ENCODE measurements at places on chromosomes 5 and 9.

GRCh38 chr5:11642438-11642837, 261.8 kb downstream of the CTNND2 start:
- DNase-seq: no peak

GRCh38 chr5:168291342-168291963, at the start of gene WWC1:
Gene WWC1 (plus strand): TSS chr5:168291645. CDS start chr5:168292153, 508 bp downstream.
- DNase-seq: no peak

DNA sequence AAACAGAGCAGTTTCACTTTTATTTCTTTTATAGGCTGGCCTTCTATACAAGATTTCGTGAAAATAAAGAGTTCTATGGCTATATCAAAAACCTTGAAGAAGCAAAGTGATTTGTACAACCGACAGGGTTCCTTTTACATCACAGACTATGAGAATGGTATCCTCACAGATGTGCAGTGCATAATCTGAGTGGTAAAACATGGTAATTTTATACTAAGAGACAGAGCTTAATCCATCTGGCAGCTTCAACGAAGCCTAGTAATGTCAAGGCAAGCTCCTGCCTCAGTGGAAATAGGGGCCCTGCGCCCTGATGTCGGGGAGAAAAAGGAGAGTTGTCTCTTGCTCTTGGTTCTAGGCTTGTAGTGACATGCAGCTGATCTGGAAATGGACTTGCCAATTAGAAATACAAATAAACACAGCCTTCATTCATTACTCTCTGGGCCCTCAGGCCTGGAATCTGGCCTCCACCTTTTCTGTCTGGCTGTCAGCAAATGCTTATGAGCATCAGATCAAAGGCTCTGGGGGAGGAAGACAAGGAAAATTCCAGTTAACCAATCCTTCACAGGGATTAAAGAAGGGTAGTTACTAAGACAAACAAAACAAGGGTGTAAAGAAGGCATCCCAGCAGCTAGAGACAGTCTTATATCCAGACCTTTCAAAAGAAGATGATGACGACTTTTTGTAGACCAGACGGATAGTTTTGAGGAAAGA, 33.6 kb upstream of the TRIM32 start:
- no peak for DNase-seq

GRCh38 chr5:91787718-91788117, 404.6 kb upstream of the ARRDC3 start:
- DNase-seq: no peak

GRCh38 chr5:76718381-76718832, 2.5 kb downstream of the F2R start:
- DNase-seq: no peak

DNA sequence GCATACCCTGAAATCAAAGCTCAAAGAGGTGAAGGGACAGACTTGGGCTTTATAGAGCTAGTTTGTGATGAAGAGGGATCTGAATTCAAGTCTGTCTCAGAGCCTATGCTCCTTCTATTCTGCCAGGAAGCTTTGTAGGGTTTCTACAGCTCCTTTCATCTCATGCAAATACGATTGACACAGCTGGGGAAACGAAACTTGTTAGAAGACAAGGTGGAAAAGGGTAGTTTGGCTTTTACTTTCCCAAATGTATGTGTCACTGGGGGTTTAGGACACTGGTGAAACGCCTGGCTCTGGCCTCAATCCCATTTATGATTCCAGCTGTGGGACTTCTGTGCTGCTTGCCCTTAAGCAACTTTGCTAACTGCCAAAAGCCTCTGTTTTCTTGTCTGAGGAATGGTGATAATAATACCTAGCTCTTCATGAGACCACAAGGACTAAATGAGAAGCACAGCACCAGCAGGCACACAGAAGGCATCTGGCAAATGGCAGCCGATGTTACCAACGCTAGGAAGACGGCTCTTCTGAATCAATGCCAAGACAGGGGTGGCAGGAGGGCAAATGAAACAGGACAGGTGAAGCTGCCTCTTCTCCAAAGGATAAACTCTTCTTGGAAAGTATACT, 70.3 kb upstream of the EQTN start:
- DNase-seq: no peak

DNA sequence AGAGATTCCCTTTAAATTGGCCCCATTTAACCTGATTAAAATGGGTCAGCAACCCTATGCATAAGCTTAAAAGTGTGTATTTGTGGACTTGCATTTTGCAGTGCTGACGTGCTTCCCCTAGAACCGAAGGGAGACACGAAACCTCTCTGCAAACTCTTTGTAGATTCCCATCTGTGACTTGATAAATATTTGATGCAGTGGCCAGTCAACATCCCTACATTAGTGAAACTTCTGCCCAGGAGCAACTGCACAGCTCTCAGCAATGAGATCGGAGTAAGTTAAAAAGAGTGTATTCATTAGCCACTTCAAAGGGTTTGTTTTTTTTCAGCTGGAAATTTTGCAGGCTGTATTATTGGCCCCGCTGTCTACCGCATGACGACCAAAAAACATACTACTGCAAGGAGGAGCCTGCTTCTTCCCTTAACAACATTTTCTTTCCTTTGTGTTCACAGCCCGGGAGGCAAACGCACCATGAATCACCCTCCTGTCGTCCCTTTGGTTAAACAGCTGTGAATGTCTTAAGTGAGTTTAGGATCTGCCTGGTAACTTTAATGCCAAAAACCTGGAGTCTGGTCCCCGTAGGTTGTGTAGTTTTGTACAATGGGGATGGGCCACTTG, 38.0 kb upstream of the TCERG1 start:
- DNase-seq: no peak

- DNase-seq: no peak
These were observed 417.1 kb downstream of the CSNK1G3 start for GRCh38 chr5:123929055-123929474.

DNA sequence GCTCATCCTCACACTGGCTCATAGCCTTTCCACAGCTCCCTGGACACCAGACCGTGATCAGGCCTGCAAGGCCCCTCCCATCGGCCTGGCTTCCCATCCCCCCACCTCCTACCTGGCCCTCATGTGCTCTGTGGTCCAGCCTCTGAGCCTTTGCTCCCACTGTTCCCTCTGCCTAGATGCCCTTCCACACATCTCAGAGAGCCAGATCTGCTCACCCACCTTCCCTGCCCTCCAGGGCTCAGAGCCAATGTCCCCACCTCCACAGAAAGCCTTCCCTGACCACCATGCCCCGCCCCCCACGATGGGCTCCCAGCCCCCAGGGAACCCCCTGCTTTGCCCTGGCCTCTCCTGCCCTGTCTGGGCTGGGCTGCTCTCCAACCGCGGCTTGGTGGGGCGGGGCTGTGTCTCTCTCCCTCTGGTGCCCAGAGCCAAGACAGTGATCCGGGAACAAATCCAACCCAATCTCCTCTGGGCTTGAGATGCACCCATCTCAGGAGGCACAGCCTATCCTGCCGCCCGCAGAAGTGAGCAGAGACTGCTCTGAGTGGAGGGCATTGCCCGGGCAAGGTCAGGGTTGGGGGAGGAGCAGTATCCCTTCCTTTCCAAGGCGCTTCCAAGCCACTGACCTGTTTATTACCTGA, 1.6 kb downstream of the NINJ1 start:
- no peak for DNase-seq

DNA sequence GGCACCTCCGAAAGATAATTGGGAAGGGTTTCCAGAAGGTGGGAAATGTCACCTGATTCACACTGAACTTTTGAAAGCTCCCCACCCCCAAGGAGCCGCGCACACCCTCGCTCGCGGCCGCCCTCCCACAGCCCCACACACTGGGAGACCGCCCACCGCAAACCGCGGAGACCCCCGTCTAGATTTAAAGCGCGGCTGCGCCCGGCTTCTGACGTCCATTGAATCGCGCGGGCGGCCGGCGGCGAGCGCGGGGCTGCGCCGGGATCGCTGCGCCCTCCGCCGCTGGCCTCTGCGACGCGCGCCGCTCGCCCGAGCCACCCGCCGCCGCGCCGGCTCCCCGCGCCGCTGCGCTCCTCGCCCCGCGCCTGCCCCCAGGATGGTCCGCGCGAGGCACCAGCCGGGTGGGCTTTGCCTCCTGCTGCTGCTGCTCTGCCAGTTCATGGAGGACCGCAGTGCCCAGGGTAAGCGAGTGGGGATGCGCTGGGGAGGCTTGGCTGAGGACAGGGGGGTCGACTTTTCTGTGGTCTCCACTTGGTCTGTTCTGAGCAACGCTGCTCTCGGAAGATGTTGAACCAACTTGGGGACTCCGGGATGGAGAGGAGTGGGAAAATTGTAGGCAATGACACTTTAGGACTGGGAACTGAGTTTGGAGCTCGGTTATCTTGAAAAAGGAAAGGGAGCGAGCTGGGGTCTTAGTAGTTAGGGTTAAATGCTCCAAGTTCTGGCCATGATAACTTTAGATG, at the start of gene FST:
Gene FST (plus strand): TSS at position 214 of the 743 bp plus-strand sequence. CDS start 163 bp downstream, at position 377.
- no peak for DNase-seq

DNA sequence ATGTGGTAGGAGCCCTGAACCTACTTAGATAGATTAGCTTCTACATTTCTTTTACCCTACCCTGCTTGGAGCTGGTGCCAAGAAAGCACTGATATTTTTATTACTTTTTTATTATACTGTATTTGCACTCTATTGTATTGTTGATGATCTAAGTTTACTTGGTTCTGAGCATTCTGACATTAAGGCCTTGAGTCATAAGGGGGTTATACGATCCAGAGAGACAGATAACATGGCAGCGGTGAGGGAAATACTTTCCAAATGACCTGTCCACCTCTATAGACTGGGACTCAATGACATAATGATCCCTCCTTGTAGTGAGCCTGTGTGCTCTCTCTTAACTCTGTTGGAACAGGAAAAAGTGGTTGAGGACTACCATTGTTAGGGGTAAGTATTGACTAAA, 176.3 kb downstream of the MAN2A1 start:
- no peak for DNase-seq

GRCh38 chr9:4550777-4551484, 60.7 kb downstream of the SLC1A1 start:
- DNase-seq: no peak

- no peak for DNase-seq
These were observed 15.6 kb upstream of the CLK4 start for GRCh38 chr5:178642351-178642909.

- no peak for DNase-seq
These were observed 39.8 kb downstream of the EMB start for GRCh38 chr5:50401336-50401735.

- DNase-seq: no peak
These were observed 507.6 kb downstream of the CETN3 start for GRCh38 chr5:89901983-89902382.

GRCh38 chr5:90131383-90132133, 278.0 kb downstream of the CETN3 start:
- DNase-seq: no peak

DNA sequence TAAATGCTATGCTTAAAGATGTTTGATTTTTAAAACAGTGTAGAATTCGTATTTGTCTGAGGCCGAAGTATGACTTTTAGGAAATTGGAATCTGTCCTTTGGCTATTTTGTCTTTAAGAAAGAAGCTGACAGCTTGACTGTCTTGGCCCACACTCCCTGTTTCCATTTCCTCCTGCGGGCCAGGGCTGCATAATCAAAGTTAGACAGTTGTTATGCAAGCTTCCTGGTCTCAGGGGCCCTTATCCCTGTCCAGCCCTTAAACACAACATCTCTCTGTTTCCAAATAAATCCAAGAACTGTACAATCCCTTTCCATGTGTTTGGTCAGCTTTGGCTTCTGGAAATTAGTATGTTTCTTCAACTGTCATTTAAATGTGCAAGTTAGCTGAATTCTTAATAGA, 54.6 kb upstream of the ECM2 start:
- DNase-seq: no peak

DNA sequence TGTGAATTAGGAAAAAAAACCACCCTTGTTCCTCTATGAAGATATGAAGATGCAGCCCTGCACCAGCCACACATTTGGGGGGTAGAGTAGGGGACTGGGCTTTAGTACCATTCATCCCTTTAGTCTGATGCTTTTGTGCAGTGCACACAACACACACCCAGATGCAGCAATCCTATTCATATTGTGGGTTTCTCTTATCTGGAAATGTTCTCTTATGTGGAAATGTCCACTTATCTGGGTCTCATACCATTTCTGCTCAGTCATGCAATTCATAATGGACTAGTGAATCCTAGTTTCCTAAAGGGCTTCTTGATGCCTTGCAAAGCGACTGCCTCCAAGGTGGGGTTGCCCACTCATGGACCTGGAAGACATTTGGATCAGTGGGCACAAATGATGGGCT, 47.8 kb downstream of the C9orf152 start:
- no peak for DNase-seq

DNA sequence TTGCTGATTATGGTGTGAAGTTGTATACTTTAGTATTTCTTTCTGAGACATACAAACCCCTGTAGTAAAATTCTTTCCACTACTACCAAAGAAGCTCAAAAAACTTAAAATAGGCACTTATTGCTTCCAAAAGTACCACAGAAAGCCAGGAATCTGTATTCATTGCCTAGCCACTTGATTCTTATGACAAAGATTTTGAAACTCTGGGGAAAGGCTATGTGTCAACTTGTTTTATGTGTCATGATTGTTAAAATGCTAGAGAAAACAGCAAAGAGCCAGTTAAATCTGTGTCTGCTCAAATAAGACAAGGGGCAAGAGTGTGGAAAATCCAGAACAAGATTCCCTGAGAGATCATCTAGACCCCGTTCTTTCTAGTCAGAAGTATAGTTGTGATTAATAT, 6.0 kb downstream of the KIF2A start:
- DNase-seq: no peak

GRCh38 chr5:10668697-10669096, 92.3 kb downstream of the DAP start:
- DNase-seq: no peak

- DNase-seq: no peak
These were observed 2.0 kb downstream of the FCHSD1 start for GRCh38 chr5:141649056-141649688.

GRCh38 chr9:72169178-72169577, 19.9 kb downstream of the GDA start:
- DNase-seq: no peak

DNA sequence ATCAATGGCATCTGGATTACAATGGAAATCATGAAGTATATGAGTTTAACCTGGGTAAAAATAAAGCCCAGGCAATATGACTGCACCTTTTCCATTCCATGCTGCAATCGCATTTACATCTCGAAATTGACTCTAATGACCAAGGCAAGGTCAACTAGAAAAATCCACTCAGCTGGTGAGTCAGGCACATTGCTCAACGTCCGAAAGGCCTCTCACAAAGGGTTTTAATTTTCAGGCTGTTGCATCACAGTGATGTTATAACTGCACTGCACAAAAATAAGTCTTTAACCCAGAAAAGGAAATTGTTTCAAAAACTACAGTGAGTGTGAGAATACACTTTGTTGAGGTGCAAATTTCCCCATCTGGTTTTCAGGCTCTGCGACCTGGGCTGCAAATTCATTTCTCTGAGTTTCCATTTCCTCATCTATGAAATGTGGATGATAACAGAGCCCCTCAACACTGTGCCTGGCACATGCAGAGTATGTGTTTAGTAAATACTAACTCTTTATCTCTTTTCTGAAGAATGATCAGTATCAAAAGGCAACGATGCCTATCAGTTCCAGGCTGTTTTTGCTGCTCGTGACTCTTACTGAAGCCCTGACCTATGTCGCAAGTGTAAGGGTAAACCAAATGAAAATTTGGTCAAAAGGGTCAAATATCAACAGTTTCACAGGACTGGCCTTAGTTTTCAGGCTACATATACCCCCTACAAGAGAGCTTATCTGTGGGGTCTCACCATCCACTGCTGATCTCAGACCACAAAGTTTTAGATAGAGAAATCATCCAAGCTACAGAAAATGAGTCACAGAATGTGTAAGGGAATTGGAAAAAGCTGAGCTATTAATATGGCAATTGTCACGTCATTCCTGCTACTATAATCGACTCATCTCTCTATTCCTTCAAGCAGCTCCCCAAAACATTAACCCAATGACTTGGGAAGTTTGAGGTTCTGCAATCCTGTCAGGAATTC, 4.1 kb downstream of the NFIL3 start:
- no peak for DNase-seq

GRCh38 chr5:56813302-56813701, 2.0 kb upstream of the MAP3K1 start:
- DNase-seq: no peak

GRCh38 chr5:177501874-177502678, 4.7 kb upstream of the PDLIM7 start:
- no peak for DNase-seq
